ENCODE measurements at places on chromosomes 3 and 15.

GRCh38 chr3:53357458-53357857 is 10.1 kb upstream of the DCP1A start:
- no peak for DNase-seq

DNA sequence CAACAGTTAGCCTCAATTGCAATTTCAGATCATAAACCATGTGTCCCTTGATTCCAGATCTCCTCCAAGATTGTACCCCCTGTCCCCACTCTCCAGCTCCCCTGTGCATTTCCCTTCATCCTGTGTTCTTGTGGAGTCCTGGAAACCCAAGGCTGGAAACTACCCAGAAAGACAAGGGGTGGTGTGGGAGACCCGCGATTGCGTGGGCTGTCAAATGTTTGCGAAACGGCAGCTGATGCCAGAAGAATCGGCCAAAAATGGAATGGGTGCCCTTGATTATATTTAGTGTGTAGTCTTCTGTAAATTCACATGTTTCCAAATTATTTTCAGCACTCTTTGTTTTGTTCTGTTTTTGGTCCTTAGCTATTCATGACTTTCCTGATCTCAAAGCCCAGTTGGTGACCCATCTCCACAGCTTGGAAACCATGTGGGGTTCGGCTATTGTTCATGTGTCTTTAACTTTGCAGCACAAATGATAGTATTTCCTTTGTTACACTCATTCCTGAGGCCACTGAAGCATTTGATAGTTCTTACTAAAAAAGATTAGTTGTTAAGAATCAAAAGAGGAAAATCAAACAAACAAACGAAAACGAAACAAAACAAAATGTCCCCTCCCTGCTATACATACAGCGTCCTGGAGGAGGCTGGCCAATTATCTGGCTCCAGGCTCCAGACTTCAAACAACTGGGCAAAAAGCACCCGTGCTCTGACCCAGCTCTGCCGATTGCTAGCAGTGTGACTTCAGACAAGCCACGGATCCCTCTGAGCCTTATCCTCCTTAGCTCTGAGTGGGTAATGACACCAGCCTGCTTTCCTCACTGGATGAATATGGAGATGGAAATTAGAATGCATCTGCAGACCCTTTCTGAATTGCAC is 120.9 kb downstream of the CACNA2D3 start:
- DNase-seq = no peak

DNA sequence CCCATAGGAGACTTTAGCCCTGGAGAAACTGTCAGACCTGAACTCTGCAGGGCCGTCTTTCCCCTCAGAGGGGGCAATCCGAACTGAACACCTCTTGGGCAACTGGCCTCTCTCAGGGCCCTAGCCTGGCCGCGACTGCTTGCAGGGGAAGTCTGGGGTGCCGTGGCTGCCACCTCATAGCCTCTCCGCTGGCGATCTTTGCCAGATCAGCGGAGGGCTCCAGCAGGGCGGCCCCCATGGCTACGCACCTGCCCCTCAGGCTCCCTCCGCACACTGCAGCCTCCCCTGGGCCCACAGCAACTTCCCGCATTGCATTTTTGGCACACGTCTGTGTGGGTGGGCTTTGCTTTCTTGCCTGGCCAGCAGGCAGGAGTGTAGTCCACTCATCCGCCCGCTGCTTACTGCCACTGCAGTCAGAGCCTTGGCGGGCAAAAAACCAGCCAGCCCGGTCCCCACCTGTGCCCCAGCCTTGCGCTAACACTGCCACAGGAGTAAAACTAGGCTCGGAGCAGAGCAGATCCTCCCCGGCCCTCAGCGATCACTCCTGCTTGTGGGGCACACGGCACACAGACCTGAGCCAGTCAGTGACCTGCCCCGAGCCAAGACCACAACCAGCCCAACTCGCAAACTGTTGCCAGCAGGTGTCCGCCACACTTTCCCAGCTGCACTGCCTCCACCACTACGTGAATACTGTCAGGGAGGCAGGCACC is 266.8 kb upstream of the CBLB start:
- no peak for DNase-seq

DNA sequence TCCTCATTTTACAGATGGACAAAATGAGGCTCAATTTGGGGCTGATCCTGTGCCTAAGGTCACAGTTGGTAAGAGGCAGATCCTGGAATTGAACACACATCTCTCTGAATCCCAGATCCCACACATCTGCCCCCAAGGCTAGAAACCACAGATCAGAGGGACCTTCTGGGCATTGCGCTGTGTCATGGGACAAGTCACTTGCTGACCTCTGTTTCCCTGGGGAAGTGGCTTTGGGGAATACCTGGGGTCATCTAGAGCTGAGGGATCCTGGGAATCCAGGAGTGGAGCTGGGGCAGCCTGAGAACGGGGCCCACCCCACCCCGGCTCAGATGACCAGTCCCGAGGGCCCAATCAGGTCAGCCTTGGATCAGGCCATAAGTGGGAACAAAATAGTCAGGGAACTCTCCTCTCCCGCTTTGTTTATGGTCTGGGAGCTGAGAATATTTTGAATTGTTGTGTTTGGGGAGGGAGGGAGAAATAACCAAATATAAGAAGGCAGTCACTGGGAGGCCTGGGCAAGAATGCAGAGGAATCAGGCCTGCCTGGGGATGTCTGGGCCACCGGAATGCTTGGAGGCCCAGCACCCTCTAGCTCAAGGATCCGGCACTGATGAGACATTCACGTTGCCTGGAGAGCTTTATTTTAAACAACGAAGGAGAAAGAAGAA is 8.8 kb upstream of the SLC6A6 start:
- DNase-seq = peak; percentile 69

GRCh38 chr3:157030712-157031111 is 129.2 kb downstream of the CCNL1 start:
- DNase-seq = no peak

- DNase-seq = no peak
These were observed 15.7 kb upstream of the GXYLT2 start for GRCh38 chr3:72872183-72872582.

DNA sequence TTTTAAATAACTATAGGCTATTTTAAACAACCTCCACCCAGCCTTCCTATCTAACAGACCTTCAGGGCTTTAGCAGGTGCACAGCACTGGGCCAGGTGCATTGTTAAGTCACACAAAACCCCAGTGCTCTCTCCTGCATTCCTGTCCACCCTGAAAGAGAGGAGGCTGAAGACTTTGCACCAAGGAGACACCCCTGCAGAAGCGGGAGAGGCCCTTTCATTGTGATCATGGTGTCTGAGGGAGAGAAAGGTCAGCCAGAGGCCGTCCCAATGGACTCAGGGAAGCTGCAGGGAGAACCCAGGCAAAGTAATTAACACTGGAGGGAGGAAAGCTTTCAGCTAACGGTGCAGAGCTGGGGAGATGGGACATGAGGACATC is 5.2 kb downstream of the LRIG1 start:
- peak; percentile 72 for DNase-seq

GRCh38 chr3:186985661-186986364 is 55.5 kb downstream of the ST6GAL1 start:
- DNase-seq = no peak

DNA sequence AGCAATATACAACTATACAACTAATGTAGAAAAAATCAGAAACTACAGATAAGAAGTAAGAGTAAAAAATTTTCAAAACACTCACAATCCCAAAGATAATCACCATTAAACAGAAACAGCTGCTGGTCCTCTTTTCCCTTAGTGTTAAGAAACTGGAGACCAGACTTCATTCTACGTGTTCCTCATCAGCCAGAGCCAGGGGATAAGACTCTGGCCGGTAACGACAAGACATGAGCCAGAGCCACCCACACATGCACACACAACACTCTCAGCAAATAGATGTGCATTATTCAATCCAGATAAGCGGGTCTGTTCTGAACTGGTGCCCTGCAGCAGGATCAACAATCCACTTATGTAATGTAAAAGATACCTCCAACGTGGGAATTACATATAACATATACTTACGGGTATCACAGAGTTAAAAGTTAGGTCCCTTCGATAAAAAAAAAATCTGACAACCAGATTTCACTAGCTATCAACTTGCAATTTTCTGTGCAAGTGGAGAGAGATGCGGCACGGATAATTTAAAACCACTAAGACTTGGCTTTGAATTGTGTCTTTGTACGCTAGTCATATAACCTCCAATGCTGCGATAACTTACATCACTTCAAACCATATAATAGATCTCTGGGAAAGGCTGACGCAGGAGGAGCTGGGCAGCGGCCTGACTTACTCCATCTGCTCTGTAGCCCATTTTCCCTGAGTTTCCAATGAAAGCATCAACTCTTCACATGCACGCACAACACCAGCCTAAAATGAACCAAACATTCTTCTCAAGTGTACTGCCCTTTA is 17.8 kb downstream of the PRICKLE2 start:
- DNase-seq = peak; percentile 41

DNA sequence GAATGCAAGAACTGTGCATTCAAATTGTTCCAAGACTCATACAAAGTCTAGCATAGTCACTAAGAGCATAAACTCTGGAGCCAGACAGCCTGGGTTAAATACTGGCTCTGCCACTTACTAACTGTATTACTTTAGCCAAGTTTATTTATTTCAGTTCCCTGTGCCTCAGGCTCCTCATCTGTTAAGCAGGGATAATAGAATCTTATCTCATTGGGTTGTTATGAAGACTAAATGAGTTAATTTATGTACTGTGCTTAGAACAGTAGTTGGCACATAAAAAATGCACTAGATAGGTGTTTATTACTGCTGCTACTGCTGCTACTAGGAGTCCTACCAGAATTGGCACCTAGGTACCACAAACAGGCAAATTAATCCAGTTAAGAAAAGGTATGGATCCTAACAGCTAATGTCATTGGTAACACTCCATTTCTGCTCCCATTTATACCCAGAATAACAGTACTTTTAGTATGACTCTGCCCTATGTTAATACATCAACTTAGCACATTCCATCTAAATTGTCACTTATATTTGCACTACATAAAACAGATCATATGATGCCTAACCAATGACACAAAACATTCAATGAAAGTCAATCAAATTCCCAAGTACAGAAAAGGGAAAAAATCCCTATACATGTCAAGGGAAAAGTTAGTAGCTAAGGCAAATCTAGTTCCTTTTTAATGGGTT is 45.7 kb downstream of the GSK3B start:
- DNase-seq = no peak

DNA sequence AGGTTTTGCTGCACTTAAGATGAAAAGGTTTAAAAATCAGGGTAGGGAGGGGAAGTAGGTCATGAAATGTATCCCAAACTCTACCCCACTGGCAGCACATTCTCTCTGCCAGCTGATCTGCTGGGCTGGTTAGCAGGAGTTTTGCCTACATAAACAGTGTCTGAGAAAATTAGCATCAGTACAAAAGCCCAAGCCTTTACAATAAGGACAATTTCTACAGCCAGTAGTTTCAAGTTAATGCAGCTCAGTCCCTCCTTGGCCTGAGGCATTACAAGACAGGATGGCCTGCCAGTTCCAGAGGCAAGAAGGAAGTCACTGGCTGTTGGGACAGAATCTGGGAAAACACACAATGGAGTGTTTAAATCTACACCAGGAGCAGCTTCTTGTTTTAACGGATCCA is 32.8 kb downstream of the NCEH1 start:
- DNase-seq = peak; percentile 64

DNA sequence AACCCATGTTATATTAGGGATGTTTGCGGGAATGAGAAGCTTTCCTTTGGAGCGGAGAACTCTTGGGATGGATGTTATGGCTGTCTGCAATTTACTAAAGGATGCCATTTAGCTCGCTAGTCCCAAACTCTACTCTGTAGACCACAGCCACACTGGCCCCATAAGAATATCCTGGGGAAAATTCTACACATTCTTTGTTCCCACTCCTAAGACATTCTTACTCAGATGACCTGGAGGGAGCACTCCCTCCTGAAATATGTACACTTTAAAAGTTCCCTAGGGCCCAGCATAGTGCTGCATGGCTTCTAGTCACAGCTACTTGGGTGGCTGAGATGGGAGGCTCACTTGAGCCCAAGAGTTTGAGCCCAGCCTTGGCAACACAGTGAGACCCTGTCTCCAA is 288.7 kb upstream of the RORA start:
- no peak for DNase-seq

GRCh38 chr3:139353920-139354556 is 10.2 kb downstream of the MRPS22 start:
- DNase-seq = peak; percentile 11

DNA sequence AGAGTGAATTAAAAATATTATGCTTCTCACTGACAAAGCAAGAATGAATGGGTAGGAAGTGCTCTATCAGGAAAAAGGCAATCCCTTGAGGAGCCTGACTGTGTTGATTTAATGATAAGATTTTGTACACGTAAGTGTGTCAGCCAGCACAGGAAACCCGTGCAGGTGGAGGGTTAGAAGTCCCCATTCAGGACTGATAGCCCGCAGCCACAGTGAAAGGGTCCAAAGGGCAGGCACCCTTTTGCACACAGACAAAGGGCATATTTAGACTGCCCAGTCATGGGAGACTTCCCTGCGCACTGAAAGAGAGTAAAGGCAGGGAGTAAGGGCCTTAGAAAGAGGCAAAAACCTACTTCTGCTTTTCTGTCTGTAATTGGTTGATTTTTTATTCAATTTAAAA is 26.4 kb upstream of the SKIL start:
- no peak for DNase-seq

DNA sequence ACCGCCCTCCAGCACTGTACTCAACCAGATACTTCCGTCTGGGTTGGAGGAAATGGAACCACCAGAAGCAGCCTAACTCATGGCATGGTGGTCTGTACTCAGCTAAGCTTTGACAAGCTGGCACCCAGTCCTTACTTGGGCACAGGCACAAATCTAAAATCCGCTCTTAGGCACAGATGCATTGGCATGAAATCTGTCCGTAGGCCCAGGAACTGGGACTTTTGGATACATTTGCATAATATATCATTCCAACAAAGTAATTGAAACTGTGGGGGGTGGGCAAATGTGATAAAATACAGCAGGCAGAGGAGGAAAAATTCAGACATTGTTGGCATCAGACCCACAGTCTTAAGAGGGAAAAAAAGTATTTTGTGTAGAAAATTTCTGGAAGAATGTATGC is 75.4 kb downstream of the C3orf85 start:
- DNase-seq = no peak

DNA sequence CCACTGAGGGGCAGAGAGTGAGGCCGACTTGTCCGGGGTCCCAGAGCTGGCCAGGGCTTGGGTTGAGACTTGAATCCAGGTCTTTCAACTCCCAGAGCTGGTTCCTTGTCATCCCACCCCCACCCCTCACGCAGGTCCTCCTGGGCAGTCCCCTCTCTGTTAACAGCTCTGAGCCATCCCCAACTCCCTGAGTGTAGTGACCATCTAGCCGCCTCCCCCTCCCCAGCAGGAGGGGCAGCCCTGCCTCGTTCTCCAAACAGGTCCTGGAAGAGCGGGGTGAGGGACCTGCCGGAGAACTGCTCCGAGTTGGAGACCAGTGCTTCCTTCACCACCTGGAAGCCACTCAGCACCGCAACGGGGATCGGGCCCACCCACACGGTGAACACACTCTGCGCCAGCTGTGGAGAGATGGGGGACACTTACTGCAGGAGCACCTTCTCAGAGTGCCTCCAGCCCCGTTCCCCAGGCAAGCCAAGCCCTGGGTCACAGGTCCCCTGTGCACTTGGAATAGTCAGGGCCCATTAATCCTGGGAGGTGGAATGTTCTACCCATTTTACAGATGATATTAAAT is 24.4 kb upstream of the PARL start:
- no peak for DNase-seq

- DNase-seq = no peak
These were observed 266.0 kb upstream of the ICE2 start for GRCh38 chr15:60744826-60745460.

- no peak for DNase-seq
These were observed 102.0 kb upstream of the PRICKLE2 start for GRCh38 chr3:64327100-64327804.

- no peak for DNase-seq
These were observed 192.8 kb upstream of the RORA start for GRCh38 chr15:61421938-61422337.
